ENCODE measurements at places on chromosomes 1 and 21.

DNA sequence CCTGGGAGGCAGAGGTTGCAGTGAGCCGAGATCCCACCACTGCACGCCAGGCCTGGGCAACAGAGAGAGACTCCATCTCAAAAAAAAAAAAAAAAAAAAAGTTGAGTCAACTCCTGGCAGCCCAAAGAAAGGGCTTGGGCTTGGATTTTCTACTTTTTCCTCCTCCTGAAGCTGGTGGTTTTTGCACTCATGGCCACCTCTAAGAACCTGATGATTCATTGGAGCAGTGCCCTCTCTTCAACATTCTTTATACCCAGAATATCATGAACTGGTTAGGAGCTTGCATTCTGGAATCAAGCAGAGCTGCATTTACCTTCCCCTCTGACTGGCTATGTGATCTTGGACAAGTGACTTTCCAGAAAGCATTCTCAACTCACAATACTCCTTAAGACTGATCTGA, 3.5 kb upstream of the ACTA1 start:
- DNase-seq = no peak

- no peak for DNase-seq
Observed at GRCh38 chr1:233304489-233305102, 9.1 kb upstream of the PCNX2 start.

- peak; percentile 11 for DNase-seq
Observed at GRCh38 chr21:40512590-40512989, 334.4 kb downstream of the DSCAM start.

- no peak for DNase-seq
Observed at GRCh38 chr21:36572039-36572438, 92.1 kb upstream of the CLDN14 start.

- DNase-seq = no peak
Observed at GRCh38 chr1:209766051-209766450, 10.2 kb downstream of the TRAF3IP3 start.

GRCh38 chr1:29267321-29268070, 31.2 kb downstream of the PTPRU start:
- DNase-seq = no peak
